ENCODE measurements at places on chromosomes 7 and 10.

DNA sequence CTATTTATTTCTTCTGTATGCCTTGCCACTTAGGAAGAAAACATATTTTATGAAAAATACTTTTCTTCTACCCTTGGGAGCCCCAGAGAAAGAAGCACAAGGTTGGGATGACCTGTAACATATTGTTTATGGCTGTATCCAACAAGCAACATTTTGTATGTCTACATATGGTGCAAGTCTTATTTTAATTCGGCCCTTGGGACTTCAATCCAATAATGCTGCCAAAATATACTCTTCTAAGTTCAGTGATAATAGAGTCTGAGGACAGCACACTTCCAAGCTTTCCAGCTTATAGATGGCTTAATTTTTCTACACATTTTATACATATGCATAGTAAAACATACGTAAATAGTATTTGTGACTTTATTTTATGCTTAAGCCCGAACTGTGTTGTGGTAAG, 318.5 kb upstream of the SEMA3A start:
- no peak for DNase-seq

DNA sequence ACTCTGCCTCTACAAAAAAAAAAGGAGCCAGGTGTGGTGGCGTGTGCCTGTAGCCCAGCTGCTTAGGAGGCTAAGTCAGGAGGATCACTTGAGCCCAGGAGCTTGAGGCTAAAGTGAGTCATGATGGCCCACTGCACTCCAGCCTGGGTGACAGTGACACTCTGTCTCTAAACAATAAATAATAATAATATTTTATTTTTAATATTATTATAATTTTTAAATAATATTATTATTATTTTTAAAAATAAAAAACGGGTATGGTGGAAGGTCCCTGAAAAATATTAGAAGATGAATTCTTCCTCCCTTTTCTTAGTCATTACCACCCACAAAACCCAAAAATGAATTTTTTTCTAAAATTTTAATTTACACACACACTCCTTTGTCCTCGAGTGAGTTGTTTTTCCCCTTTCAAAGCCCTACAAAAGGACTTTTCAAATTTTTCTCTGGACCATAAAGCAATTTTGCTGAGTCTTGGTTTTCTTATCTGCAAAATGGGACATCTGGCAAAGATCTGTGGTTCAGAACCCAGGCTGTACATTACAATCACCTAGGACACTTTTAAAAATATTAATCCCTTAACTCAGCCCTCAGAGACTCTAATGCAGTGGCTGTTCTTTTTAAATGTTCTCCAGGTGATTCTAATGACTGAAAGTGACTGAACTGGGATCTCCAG, 174.0 kb upstream of the NEBL start:
- no peak for DNase-seq

- no peak for DNase-seq
Measured at GRCh38 chr7:83970081-83970480, 224.5 kb downstream of the SEMA3A start.

GRCh38 chr10:97550336-97551149, 22.0 kb upstream of the ANKRD2 start:
- no peak for DNase-seq

DNA sequence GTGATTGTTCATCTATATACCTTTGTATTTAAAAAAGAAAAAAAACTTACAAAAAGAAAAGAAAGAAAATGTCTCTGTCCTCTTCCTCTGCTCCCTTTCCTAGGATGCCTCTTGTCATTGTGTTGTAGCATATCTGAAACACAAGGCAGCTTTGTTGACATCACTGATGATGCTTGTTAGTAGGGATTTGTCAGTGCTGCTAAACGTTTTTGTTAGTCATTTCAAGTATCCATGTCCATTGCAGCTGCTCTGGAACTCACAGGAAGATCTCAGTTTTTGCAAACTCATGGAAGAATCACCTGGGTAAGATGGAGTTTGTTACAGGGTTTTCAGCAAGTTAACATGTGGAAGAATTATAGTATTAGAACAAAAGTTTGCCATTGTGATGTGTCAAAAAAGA, 123.6 kb downstream of the CCSER2 start:
- DNase-seq = no peak

DNA sequence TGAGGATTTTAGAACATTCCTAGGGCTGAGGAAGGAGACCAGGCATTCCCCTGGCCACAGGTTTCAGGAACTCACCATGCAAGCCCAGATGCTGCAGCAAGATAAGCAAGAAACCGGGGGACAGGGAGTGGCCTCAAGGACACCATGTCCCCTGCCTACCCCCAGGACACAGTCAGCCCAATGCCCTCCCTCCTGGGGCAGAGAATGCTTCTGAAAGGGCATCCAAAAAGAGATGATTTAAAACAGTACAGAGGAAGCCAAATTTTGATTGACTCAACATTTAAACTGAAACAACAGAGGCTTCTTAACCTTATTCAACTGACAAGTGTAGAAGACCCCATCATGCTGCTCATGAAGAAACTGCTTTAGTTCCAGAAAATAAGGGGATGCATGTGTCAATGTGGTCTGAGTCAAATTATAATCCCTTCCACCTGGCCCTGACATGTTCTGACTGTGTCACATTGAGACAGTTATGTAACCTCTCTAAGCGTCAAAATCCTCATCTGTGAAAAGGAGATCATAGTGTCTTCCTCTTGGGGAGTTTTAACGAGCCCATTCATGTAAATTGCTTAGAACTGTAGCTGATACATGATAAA, 60.0 kb downstream of the ICA1 start:
- no peak for DNase-seq

GRCh38 chr10:127570036-127570435, 20.9 kb downstream of the NPS start:
- DNase-seq = no peak

DNA sequence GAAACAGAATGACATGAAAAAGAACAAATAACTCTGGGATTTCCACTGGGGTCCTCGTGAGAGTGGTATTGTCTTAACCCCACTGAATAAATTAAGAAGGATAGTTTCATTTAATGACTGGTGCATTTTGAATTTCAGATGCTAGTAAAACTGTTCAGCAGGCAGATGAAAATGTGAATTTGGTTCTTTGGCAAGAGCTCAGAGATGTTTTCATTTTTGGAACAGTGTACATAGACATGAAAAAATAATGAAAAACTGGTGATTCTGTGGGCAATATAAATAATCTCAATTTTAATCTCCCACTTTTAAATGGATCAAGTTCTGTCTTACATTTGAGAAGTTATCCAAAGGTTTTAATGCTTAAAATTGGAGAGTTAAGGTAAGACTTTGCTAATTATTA, 84.1 kb downstream of the TRIL start:
- DNase-seq = no peak

DNA sequence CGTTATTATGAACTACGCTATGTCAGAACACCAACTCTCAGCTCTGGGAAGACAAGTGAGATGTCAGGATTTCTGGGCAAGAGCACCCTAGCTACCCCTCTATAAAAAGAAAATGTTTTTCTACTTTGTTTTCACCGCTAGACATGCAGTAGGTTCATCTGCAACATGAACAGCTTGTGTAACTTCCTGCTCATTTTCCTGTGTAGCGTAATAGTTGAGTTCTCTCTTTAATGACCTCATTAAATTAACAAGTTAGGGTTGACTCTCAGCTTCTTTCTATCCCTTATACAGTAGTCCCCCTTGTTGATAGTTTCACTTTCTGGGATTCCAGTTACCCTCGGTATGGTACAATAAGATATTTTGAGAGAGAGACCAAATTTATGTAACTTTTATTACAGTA, 329.4 kb upstream of the ZNF32 start:
- DNase-seq = no peak

Data from CD4-positive, alpha-beta T cell treated with Interleukin-4 for 4 hours (primary cell).